ENCODE measurements at places on chromosomes 12 and 14. TPM values are rescaled to one million over a fixed set of nuclear protein-coding genes. Genes with fewer than 3 reads are reported as not detected.

DNA sequence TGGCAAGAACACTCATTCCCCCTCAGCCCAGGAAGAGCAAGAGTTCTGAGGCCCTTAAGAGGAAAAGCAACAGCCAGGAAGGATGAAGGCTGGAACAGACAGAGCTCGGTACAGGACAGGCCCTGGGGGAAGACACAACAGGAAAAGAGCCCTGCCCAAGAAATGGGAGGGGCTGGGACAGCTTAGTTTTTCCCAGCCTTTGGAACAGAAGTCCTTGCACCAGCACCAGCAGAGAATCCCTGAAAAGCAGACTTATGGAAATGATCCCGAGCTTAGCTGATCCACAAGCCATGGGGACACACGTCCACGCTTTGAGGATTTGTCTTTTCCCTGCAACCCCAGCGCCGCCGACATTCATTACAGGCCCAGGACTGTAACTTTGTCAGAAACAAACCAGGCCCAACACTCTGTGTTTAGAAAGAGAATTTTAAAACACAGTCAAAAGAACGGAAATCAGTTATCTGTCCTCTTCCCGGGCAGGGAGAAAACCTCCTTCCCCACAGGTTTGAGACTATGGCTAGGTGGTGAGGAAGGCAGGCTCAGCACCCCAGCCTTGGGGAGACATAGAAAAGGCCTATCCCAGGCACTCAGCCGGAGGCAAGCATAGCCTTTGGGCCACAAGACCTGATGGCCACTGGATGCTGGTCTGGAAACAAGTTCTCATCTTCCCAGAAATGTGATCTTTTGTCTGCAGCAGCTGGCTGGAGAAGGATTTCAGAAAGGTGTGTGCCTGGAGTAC is 4.0 kb upstream of the AVIL start:
- no peaks in the 10 kb centered on the region for H3K4me1 ChIP-seq
- no peak overlapping the region for H3K4me3 ChIP-seq
- H3K36me3 ChIP-seq, result peaks cover 92% of the 10 kb centered on the region
- H3K27me3 ChIP-seq, result no peaks in the 10 kb centered on the region
- peak overlapping the region; percentile 20 for H3K27ac ChIP-seq
- no peak for DNase-seq

GRCh38 chr14:24362241-24362960 is 5.6 kb upstream of the NFATC4 start:
- DNase-seq, result no peak
- H3K4me1 ChIP-seq, result peaks cover 9% of the 10 kb centered on the region
- H3K27me3 ChIP-seq, result peaks cover 13% of the 10 kb centered on the region

GRCh38 chr12:126191031-126191891 is 1126.0 kb downstream of the AACS start:
- no peak for DNase-seq
- peaks cover 20% of the 10 kb centered on the region for H3K27me3 ChIP-seq
- H3K27ac ChIP-seq, result no peak overlapping the region
- no peaks in the 10 kb centered on the region for H3K4me1 ChIP-seq
- no peak overlapping the region for H3K4me3 ChIP-seq

GRCh38 chr12:123621619-123622530 is 11.6 kb downstream of the EIF2B1 start:
- H3K4me1 ChIP-seq, result peaks cover 2% of the 10 kb centered on the region
- no peak overlapping the region for H3K4me3 ChIP-seq
- H3K27ac ChIP-seq, result no peak overlapping the region
- H3K27me3 ChIP-seq, result no peaks in the 10 kb centered on the region

- H3K4me1 ChIP-seq, result no peaks in the 10 kb centered on the region
- H3K27ac ChIP-seq, result no peak overlapping the region
- no peak for DNase-seq
- H3K27me3 ChIP-seq, result no peaks in the 10 kb centered on the region
- H3K4me3 ChIP-seq, result no peak overlapping the region
Measured at GRCh38 chr14:78227248-78228077, 57.3 kb downstream of the NRXN3 start.

- H3K27ac ChIP-seq, result no peak overlapping the region
- H3K27me3 ChIP-seq, result no peaks in the 10 kb centered on the region
- no peak for DNase-seq
Measured at GRCh38 chr14:102194856-102195255, 55.2 kb downstream of the WDR20 start.

DNA sequence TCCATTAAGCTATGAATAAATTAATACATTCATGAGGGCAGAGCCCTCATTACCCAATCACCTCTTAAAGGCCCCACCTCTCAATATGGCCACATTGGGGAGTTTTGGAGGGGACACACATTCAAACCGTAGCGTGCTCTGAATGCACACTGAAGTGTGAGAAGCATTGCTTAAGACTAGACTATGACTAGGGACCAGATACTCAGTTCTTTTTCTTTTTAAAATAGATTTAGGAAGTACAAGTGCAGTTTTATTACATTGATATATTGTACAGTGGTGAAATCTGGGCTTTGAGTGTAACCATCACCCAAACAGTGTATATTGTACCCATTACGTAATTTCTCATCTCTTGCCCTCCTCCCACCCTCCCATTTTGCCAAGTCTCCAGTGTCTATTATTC is 21.0 kb upstream of the JDP2 start:
- H3K4me1 ChIP-seq, result no peaks in the 10 kb centered on the region
- H3K27me3 ChIP-seq, result no peaks in the 10 kb centered on the region
- no peak overlapping the region for H3K4me3 ChIP-seq
- H3K27ac ChIP-seq, result no peak overlapping the region
- DNase-seq, result no peak

DNA sequence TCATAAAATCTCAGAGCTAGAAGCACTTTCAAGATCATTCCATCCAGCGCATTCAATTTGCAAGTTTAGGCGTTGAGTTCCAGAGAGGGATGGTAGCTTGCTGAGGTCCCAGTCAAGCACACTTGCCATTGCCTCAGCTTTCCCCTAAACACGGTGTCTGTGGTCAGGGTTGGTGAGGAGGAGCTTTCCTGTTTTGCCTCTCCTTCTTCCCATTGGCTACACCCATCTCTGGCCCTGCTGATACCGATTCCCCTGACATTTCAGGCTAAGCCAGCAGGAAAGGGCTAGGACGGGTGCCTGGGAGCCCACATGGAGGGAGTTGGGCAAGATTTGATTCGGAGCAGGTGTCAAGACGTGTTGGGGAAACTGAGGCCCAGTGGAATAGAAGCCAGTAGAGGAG is 9.1 kb downstream of the NFATC4 start:
- H3K27me3 ChIP-seq, result no peaks in the 10 kb centered on the region
- no peak overlapping the region for H3K4me3 ChIP-seq
- H3K36me3 ChIP-seq, result peaks cover 2% of the 10 kb centered on the region

DNA sequence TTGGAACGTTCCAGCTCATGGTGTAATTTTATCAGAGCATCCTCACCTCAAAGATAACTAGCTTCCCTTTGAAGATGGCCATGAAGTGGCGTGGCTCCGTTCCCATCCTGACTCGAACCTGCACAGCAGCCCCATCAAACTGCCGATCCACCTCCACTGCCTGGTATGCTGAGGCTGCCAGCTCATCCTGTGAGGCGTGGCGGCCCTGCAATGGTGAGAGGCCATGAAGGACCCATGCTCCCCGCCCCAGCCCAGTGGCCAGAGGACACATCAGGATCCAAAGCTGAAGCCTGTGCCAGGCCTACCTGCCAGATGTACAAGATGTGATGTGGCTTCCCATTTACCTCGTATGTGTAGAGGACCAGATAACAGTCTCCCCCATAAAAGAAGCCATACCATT is 11.2 kb downstream of the AVIL start:
- DNase-seq, result no peak
- H3K27me3 ChIP-seq, result no peaks in the 10 kb centered on the region
- no peaks in the 10 kb centered on the region for H3K4me1 ChIP-seq
- no peak overlapping the region for H3K4me3 ChIP-seq
- peaks cover 39% of the 10 kb centered on the region for H3K36me3 ChIP-seq
- H3K27ac ChIP-seq, result no peak overlapping the region

DNA sequence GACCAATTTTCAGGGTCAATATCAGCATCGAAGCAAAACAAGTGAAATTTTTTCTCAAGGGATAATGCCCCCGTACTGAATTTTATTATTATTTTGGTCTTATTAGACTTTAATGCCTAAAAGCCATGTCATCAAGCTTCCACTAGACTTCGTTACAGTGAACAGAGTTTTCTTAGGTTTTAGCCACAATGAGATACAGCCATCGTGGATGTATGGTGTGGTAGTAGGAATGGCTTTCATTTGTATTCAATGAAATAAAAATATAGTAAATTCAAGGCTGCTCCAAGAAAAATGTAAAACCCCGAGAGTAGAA is 11.7 kb downstream of the TAOK3 start:
- no peaks in the 10 kb centered on the region for H3K27me3 ChIP-seq
- DNase-seq, result no peak
- H3K27ac ChIP-seq, result no peak overlapping the region
- no peak overlapping the region for H3K4me3 ChIP-seq
- no peaks in the 10 kb centered on the region for H3K36me3 ChIP-seq

The RAPGEF3 gene
- polyA plus RNA-seq, result 20.9 TPM

The OR11H12 gene
- polyA plus RNA-seq, result not detected

The KIF21A gene
- polyA plus RNA-seq, result 5.0 TPM
